ENCODE measurements at places on chromosomes 7 and 10. TPM values are rescaled to one million over a fixed set of nuclear protein-coding genes. Genes with fewer than 3 reads are reported as not detected.

The CYP2C9 gene
- polyA plus RNA-seq = not detected

The CDK1 gene
- polyA plus RNA-seq = 42.6 TPM

The PSTK gene
- 7.5 TPM for polyA plus RNA-seq

The CHAT gene
- not detected for polyA plus RNA-seq

The VTI1A gene
- polyA plus RNA-seq = 10.2 TPM

The SYT15 gene
- 0.29 TPM for polyA plus RNA-seq

The MALRD1 gene
- polyA plus RNA-seq = 5.7 TPM

The DOCK4 gene
- polyA plus RNA-seq = 17.4 TPM

The VENTX gene
- polyA plus RNA-seq = not detected

Measured in HepG2 (cell line).